ENCODE measurements at places on chromosomes 2 and 18. TPM values are rescaled to one million over a fixed set of nuclear protein-coding genes. Genes with fewer than 3 reads are reported as not detected.

GRCh38 chr2:17709897-17710296 lies 43.7 kb downstream of the SMC6 start:
- no peaks in the 10 kb centered on the region for H3K4me1 ChIP-seq
- H3K27me3 ChIP-seq = no peaks in the 10 kb centered on the region
- no peak for DNase-seq
- no peak overlapping the region for H3K27ac ChIP-seq

DNA sequence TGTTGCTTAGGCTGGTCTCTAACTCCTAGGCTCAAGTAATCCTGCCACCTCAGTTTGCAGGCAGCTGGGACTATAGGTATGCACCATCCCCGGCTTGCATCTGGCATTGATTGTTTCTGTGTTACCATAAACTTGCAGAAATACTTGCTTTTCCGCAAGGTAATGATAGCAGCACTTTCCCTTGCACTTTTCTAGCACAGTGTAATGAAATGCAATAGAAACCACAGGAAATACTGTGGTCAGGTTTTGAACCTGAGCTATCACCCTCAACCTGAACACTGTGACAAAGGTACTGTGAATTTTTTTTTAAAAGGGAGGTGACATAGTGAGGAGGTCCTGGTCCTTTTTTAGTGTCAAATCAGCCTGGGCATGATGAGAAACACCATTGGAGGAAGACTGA lies 38.3 kb downstream of the DHRS9 start:
- H3K27me3 ChIP-seq = peaks cover 8% of the 10 kb centered on the region
- no peak for DNase-seq
- peaks cover 5% of the 10 kb centered on the region for H3K4me1 ChIP-seq
- H3K4me3 ChIP-seq = no peak overlapping the region

- DNase-seq = no peak
- H3K27ac ChIP-seq = no peak overlapping the region
- H3K4me1 ChIP-seq = no peaks in the 10 kb centered on the region
- H3K27me3 ChIP-seq = peaks cover 5% of the 10 kb centered on the region
- no peak overlapping the region for H3K4me3 ChIP-seq
Observed at GRCh38 chr2:128714285-128714684, 395.6 kb upstream of the HS6ST1 start.

GRCh38 chr2:85743304-85743978 lies 10.3 kb upstream of the ATOH8 start:
- H3K27me3 ChIP-seq = no peaks in the 10 kb centered on the region
- no peak overlapping the region for H3K4me3 ChIP-seq
- H3K4me1 ChIP-seq = peaks cover 45% of the 10 kb centered on the region
- no peak overlapping the region for H3K27ac ChIP-seq
- DNase-seq = peak; percentile 71
- no peaks in the 10 kb centered on the region for H3K36me3 ChIP-seq

GRCh38 chr18:63178971-63179370 lies 140.6 kb downstream of the BCL2 start:
- no peak for DNase-seq
- no peak overlapping the region for H3K27ac ChIP-seq
- peaks cover 31% of the 10 kb centered on the region for H3K27me3 ChIP-seq
- H3K36me3 ChIP-seq = no peaks in the 10 kb centered on the region

GRCh38 chr2:164737612-164738081 lies 104.0 kb downstream of the COBLL1 start:
- peaks cover 17% of the 10 kb centered on the region for H3K4me1 ChIP-seq
- H3K27ac ChIP-seq = no peak overlapping the region
- H3K36me3 ChIP-seq = no peaks in the 10 kb centered on the region
- peak; percentile 24 for DNase-seq
- no peak overlapping the region for H3K4me3 ChIP-seq

DNA sequence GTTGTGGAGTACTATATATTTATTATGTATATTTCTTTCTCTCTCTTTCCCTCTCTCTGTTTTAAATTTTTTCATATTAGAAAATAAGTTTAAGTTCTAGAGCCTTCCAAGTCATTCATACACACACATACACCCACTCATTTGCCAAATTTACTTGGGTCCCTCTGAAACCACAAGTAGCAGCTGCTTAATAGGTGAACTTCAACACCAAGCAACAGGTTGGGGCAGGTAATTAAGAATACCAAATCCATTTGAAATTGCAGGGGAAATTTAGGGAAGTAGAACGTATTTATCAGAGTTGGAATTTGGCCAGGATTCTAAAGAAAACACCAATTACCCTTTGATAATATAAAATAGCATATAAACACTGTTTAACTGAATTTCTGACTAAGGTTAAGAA lies 75.0 kb upstream of the RBBP8 start:
- H3K4me1 ChIP-seq = no peaks in the 10 kb centered on the region
- no peak for DNase-seq
- H3K27me3 ChIP-seq = no peaks in the 10 kb centered on the region
- H3K4me3 ChIP-seq = no peak overlapping the region

GRCh38 chr18:61699397-61700110 lies 193.3 kb downstream of the RNF152 start:
- no peak overlapping the region for H3K4me3 ChIP-seq
- H3K36me3 ChIP-seq = no peaks in the 10 kb centered on the region
- H3K4me1 ChIP-seq = peaks cover 8% of the 10 kb centered on the region

GRCh38 chr2:219560037-219560892 lies 11.1 kb downstream of the OBSL1 start:
- H3K4me1 ChIP-seq = no peaks in the 10 kb centered on the region
- H3K4me3 ChIP-seq = no peak overlapping the region
- H3K27me3 ChIP-seq = no peaks in the 10 kb centered on the region
- DNase-seq = no peak

- H3K27ac ChIP-seq = no peak overlapping the region
- H3K4me1 ChIP-seq = no peaks in the 10 kb centered on the region
- no peak overlapping the region for H3K4me3 ChIP-seq
- H3K27me3 ChIP-seq = no peaks in the 10 kb centered on the region
- no peak for DNase-seq
Observed at GRCh38 chr2:143313861-143314260, 184.6 kb downstream of the ARHGAP15 start.

DNA sequence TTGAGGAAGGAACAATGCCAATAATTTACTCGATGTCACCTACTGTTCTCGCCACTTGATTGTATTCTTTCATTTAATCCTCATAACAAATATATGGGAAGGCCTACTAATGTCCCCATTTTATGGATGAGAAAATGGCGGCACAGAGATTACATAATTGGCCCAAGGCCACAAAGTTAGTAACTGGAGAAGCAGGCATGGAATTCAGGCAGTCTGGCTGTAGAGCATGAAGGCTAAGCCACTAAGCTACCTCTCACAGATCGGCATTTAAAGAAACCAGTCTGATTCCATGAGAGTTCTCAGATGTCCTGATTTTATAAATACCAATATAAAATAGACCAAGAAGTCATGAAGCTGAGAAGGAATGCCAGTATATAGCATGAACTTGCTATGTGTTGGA lies 121.8 kb upstream of the EPAS1 start:
- no peaks in the 10 kb centered on the region for H3K27me3 ChIP-seq
- peak; percentile 79 for DNase-seq
- H3K27ac ChIP-seq = peak overlapping the region; percentile 22

DNA sequence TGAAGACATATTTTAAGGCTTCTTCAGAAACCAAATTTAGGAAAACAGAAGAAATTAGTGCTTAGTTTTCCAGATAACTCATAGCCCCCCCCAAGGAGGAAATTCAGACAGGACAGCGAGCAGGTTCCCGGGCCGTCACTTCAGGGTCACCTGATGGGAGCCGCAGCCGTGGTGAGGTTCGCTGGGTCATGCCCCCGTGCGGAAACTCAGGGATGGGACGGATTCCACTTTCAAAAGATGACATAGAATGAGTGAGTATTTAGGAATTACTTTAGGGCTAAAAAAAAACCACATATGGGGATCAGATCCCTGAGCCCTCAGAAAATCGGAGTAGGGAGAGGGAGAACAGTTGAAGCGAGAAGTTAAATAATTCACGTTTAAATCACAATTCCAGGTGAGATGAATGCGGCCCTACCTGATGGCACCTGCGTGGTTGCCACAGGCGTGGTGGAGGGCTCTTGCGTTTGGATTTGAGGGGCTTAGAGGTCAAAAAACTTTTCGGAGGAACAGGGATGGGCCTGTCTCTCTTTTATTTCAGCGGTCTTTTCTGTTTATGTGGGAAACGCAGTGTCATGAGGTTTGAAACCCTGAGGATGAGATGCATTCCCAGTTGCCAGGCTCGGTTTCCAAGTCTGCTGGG lies 114.4 kb downstream of the NFATC1 start:
- H3K4me1 ChIP-seq = peaks cover 8% of the 10 kb centered on the region
- no peak overlapping the region for H3K27ac ChIP-seq
- DNase-seq = no peak
- H3K36me3 ChIP-seq = no peaks in the 10 kb centered on the region
- H3K27me3 ChIP-seq = peaks cover 4% of the 10 kb centered on the region

GRCh38 chr2:235204948-235205347 lies 253.1 kb downstream of the SH3BP4 start:
- H3K36me3 ChIP-seq = no peaks in the 10 kb centered on the region
- H3K27ac ChIP-seq = no peak overlapping the region
- H3K4me1 ChIP-seq = no peaks in the 10 kb centered on the region
- DNase-seq = no peak
- H3K4me3 ChIP-seq = no peak overlapping the region
- peaks cover 13% of the 10 kb centered on the region for H3K27me3 ChIP-seq

- no peak for DNase-seq
- peaks cover 29% of the 10 kb centered on the region for H3K4me1 ChIP-seq
- H3K27me3 ChIP-seq = no peaks in the 10 kb centered on the region
Observed at GRCh38 chr2:7844414-7844965, 837.4 kb upstream of the ID2 start.

GRCh38 chr2:41846962-41847361 lies 200.9 kb upstream of the PKDCC start:
- H3K27ac ChIP-seq = no peak overlapping the region
- H3K36me3 ChIP-seq = no peaks in the 10 kb centered on the region
- no peak for DNase-seq
- H3K4me1 ChIP-seq = no peaks in the 10 kb centered on the region
- no peak overlapping the region for H3K4me3 ChIP-seq

Gene TSPYL6
- not detected for total RNA-seq

Gene ERMN
- 0.14 TPM for total RNA-seq

Gene STARD6
- total RNA-seq = not detected

Gene ZNF892
- total RNA-seq = 5.9 TPM

Gene LMAN1
- total RNA-seq = 123 TPM

Gene TGFA
- 0.55 TPM for total RNA-seq

Gene NCKAP1
- 167 TPM for total RNA-seq

Gene TCF23
- not detected for total RNA-seq

Gene GPR155
- 11.0 TPM for total RNA-seq

Gene UPP2
- not detected for total RNA-seq

Gene CD207
- total RNA-seq = not detected

Gene TMEM163
- 0.12 TPM for total RNA-seq

Data from astrocyte (in vitro differentiated cells and primary cell).